Peyer's patch (tissue), 4 donors: ENCODE measurements at places on chromosomes 2 and 18. TPM values are rescaled to one million over a fixed set of nuclear protein-coding genes. Genes with fewer than 3 reads are reported as not detected.

CROCC2 gene
- 0.83 TPM for total RNA-seq

CRACDL gene
- total RNA-seq: 3.3 TPM

GRCh38 chr2:108701208-108701607 lies 18.1 kb upstream of the RANBP2 start:
- no peaks in the 10 kb centered on the region for H3K36me3 ChIP-seq
- no peak for DNase-seq
- no peak overlapping the region for H3K27ac ChIP-seq
- H3K4me3 ChIP-seq: no peak overlapping the region
- H3K27me3 ChIP-seq: no peaks in the 10 kb centered on the region
- H3K4me1 ChIP-seq: no peaks in the 10 kb centered on the region

DNA sequence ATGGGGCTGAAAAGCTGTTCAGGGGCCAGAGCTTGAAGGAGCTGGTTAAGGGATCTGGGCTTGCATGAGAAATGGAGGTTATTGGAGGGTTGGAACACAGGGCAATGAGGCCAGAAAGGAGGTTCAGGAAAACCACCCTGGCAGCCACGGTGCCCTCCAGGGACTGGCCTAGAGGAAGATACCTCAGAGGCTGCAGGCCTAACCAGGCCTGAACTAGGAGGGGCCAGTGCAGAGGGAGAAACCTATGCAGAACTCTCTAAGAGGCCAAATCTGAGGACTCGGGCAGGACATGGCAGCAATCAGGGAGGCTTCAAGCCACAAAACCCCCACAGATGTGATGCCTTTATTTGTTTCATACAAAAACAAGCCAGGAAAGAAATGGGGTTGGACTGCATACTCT lies 66.8 kb downstream of the BIN1 start:
- H3K4me3 ChIP-seq: no peak overlapping the region
- H3K36me3 ChIP-seq: no peaks in the 10 kb centered on the region
- no peak overlapping the region for H3K27ac ChIP-seq
- no peak for DNase-seq
- H3K4me1 ChIP-seq: no peaks in the 10 kb centered on the region
- H3K27me3 ChIP-seq: no peaks in the 10 kb centered on the region

LYG1 gene
- total RNA-seq: 2.8 TPM

DNA sequence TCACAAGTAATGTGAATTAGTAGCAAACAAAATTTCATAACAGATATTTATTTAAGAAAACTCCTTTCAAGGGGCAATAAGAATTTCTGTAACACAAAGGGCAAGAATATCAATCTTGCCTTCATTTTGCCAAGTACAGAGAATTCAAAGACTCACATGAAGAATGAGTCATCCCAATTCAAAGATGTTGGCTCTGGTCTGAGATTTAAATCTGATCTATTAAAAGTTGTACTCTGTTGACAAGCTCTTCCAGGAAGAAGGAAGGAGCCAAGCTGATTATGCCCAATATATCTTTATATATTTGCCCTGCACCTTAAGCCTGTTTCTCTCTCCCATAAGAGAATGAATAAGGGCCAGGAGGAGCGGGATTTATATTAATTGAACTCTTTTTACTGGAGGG lies 55.9 kb upstream of the RPE start:
- DNase-seq: no peak
- no peaks in the 10 kb centered on the region for H3K27me3 ChIP-seq
- no peaks in the 10 kb centered on the region for H3K4me1 ChIP-seq
- no peak overlapping the region for H3K27ac ChIP-seq
- no peak overlapping the region for H3K4me3 ChIP-seq
- no peaks in the 10 kb centered on the region for H3K36me3 ChIP-seq

DNA sequence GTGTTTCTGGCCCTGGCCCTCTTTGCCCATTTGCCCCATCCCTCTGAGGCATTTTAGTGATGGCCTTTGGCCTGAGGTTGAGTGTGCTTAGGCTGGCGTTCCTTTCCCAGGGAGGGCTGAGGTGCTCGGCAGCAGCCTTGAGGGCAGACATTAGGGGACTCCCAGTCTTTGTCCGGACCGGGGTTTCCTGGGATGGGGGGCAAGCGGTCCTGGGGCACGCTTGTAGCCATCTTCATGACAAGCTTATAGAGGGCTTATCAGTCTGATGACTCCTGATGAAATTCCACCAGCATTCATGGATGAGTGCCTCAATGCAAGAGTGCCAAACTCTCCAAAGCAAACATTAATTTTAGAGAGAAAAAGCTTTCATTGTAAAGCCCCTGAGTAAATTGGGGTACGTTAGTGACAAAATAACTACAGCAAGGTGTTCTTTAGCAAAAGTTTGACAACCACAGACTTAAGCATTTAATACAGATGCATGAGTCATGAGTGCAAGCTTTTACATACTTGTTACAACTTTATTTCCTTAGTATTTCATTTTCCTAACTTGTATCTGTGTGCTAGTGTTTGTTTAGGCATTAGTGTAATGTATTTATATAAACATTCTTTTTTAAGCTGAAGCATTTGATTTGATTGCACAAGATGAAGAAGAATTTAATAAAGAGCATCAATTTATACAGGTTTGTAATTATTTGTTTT lies 45.6 kb downstream of the CEP192 start:
- no peak overlapping the region for H3K27ac ChIP-seq
- no peaks in the 10 kb centered on the region for H3K27me3 ChIP-seq
- no peak overlapping the region for H3K4me3 ChIP-seq

- no peak for DNase-seq
- H3K4me3 ChIP-seq: no peak overlapping the region
- no peaks in the 10 kb centered on the region for H3K4me1 ChIP-seq
- no peaks in the 10 kb centered on the region for H3K27me3 ChIP-seq
These were observed 187.7 kb downstream of the ZFP36L2 start for GRCh38 chr2:43038696-43039094.

GRCh38 chr2:209556354-209556961 lies 132.6 kb downstream of the MAP2 start:
- H3K4me3 ChIP-seq: no peak overlapping the region
- no peak overlapping the region for H3K27ac ChIP-seq
- no peak for DNase-seq
- no peaks in the 10 kb centered on the region for H3K27me3 ChIP-seq

MC5R gene
- total RNA-seq: not detected

DNA sequence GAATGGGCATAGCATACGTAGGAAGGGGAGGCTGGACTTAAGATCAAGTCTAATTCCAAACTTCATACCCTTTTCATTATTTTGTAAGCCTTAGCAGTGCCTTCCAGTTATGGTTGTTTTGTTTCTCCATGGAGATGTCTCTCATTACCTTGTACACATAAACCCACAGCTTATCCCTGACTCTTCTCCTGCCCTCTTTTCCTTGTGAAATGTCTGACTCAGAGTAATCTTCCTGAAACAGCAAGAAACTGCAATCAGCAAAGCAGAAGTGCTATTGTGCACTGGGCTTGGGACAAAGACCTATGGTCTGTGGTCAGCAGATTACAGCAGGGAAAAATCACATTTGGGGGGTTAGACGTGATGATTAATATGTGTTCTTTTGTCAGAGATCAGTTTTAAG lies 176.7 kb downstream of the IKZF2 start:
- no peak overlapping the region for H3K27ac ChIP-seq
- no peak for DNase-seq
- H3K36me3 ChIP-seq: no peaks in the 10 kb centered on the region
- H3K27me3 ChIP-seq: no peaks in the 10 kb centered on the region
- H3K4me3 ChIP-seq: no peak overlapping the region
- no peaks in the 10 kb centered on the region for H3K4me1 ChIP-seq

SFTPB gene
- not detected for total RNA-seq

GRCh38 chr2:67312871-67313270 lies 84.3 kb upstream of the ETAA1 start:
- H3K36me3 ChIP-seq: no peaks in the 10 kb centered on the region
- H3K27me3 ChIP-seq: no peaks in the 10 kb centered on the region
- no peak for DNase-seq
- H3K4me1 ChIP-seq: no peaks in the 10 kb centered on the region
- no peak overlapping the region for H3K4me3 ChIP-seq

KCNG2 gene
- total RNA-seq: not detected

DNA sequence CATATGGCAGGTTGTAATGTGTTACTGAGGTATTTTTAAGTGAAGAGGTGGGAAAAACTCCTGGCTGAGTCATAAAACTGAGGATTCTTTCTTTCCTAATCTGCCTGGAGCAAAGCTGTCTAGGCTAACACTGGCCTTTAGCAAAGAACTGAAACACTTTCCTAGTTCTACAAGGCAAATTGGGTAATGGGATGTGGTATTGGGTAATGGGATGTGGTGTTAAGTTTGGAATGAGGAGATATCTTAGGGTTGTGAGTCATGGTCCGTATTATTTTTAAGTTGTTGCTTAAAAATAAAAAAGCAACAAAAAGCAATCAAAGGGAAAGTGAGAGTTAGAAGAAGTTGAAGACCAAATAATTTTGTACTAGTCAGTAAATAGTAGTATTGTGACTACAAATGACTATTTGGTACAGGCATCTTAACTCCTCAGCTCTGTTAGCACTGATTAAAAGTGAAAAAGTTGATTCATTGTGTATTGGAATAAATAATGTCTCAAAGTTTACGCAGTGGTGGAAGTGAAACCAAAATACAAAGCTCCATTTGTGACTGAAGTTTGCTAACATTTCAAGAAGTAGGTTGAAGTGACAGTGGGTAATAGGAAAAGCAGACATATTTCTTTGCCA lies 216.8 kb downstream of the CAMKMT start:
- no peak for DNase-seq
- H3K27ac ChIP-seq: no peak overlapping the region
- no peak overlapping the region for H3K4me3 ChIP-seq
- no peaks in the 10 kb centered on the region for H3K27me3 ChIP-seq
- no peaks in the 10 kb centered on the region for H3K36me3 ChIP-seq

GRCh38 chr18:12278215-12278671 lies 24.1 kb downstream of the CIDEA start:
- no peaks in the 10 kb centered on the region for H3K36me3 ChIP-seq
- H3K4me1 ChIP-seq: no peaks in the 10 kb centered on the region

GRCh38 chr2:148978026-148978685 lies 60.3 kb upstream of the LYPD6B start:
- no peak overlapping the region for H3K27ac ChIP-seq
- H3K36me3 ChIP-seq: no peaks in the 10 kb centered on the region
- DNase-seq: no peak
- no peaks in the 10 kb centered on the region for H3K4me1 ChIP-seq

DNA sequence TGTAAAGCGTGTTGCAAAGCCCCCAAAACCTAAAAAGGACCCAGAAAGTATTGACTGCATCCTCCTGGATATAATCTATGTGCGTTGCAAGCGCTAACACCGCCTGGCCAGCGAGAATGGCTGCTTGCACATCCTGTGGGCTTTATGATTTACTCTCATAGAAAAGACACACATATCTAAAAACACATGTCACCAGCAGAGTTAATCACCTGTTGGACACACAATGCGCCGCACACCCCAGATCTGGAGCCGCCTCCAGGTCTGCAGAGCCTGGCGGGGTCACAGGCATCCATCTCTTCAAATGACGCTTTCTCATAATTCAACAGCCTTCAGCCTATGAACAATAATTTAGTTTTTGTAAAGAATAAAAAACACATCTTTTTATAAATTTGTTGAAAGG lies 186.5 kb downstream of the RTP5 start:
- H3K36me3 ChIP-seq: no peaks in the 10 kb centered on the region
- H3K27me3 ChIP-seq: no peaks in the 10 kb centered on the region
- H3K4me3 ChIP-seq: no peak overlapping the region
- no peaks in the 10 kb centered on the region for H3K4me1 ChIP-seq
- H3K27ac ChIP-seq: no peak overlapping the region

DNA sequence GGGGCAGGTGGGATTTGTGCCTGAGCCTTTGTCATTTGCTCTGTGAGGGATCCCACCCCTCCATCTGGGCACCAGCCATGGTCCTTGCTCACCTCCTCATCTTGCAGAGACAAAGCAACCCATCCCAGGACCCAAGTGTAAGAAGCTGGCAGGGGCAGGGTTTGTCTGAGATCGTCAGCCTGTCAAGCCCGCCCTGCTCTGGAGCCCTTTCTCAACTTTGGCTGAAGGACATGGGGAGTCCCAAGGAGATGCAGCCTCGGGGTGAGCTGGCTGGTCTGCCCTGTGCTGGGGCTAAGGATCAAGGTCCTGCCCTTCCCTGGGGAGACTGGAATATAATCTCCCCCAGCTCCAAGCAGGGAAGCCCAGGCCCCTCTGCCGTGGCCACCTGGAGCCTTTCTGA lies 86.0 kb downstream of the CAPN13 start:
- peaks cover 10% of the 10 kb centered on the region for H3K36me3 ChIP-seq
- no peak for DNase-seq
- H3K27me3 ChIP-seq: no peaks in the 10 kb centered on the region
- no peak overlapping the region for H3K27ac ChIP-seq
- no peak overlapping the region for H3K4me3 ChIP-seq

DNA sequence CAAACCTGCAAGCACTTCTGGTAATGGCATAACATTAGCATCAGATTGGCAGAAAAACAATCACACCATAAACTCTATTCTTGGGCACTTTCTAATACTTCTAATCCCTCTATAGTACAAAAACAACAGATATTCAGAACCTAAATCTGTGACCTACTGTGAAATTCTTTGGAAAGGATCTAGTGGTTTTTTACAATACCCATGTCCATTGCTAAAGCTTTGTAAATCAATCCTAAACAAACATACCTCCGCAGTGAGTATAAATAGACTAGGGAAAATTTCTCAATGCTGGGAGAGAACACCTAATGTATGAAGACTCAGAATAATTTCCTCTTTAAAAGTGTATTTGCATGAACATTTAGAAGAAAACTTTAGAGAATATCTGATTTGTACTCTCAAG lies 1098.5 kb upstream of the DDX18 start:
- no peak overlapping the region for H3K27ac ChIP-seq
- H3K4me1 ChIP-seq: no peaks in the 10 kb centered on the region
- no peak for DNase-seq
- no peaks in the 10 kb centered on the region for H3K27me3 ChIP-seq

GRCh38 chr2:169716238-169716886 lies 17.3 kb upstream of the KLHL23 start:
- H3K27ac ChIP-seq: peak overlapping the region; percentile 72
- H3K27me3 ChIP-seq: no peaks in the 10 kb centered on the region
- H3K36me3 ChIP-seq: no peaks in the 10 kb centered on the region
- peak overlapping the region; percentile 43 for H3K4me3 ChIP-seq

DNA sequence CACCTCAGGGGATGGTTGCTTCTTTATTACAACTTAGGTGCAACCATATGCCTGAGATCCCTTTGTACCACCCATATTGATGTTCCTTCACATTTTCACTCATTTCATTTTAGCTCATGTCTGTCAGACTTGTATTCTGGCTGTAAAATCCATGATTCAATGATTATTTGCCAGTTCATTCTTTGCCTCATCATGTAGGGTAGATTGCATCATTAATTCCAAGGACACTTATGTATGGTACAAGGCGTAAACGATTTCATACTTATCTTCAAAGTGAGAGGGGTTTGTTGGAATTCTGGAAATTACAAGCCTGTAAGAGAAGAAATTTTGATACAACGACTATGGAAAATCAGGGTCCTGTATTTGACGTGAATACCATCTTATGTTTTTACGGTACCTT lies 685.0 kb upstream of the FANCL start:
- DNase-seq: no peak
- no peak overlapping the region for H3K4me3 ChIP-seq
- H3K4me1 ChIP-seq: no peaks in the 10 kb centered on the region
- H3K36me3 ChIP-seq: no peaks in the 10 kb centered on the region

GRCh38 chr2:174574657-174575056 lies 22.9 kb downstream of the WIPF1 start:
- no peaks in the 10 kb centered on the region for H3K36me3 ChIP-seq
- no peaks in the 10 kb centered on the region for H3K27me3 ChIP-seq
- no peak overlapping the region for H3K27ac ChIP-seq
- no peak overlapping the region for H3K4me3 ChIP-seq
- no peaks in the 10 kb centered on the region for H3K4me1 ChIP-seq

GRCh38 chr2:88667219-88667618 lies 24.3 kb upstream of the RPIA start:
- no peaks in the 10 kb centered on the region for H3K36me3 ChIP-seq
- DNase-seq: no peak
- H3K4me1 ChIP-seq: no peaks in the 10 kb centered on the region
